Right atrium auricular region (tissue), 2 donors: ENCODE measurements at places on chromosomes 6 and 20.
A peak's percentile ranks its signal among the peaks of the same experiment; 100 is the strongest.

DNA sequence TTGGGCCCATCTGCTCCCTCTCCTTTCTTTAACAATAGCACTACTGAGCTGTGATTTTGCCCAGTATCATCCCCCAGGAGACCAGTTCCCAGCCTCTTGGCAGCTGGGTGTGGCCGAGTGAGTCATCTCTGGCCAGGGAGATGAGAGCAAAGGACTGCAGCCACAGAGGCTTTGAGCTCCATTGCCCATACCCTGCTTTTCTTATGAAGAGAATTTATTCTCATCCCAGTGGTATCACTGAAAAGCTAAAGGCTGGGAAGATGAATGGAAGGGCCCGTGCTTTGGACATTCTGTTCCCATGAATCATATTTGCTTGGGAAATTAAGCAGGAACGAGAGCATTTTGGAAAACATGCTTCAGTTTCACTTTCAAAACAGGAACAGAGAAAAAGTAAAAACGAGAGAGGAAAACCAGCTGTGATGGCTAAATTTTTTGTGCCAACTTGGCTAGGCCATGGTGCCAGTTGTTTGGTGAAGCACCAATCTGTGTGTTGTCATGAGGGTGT, 14.9 kb downstream of the CST3 start:
- peak; percentile 88 for DNase-seq
- peaks cover 27% of the 10 kb centered on the region for H3K4me1 ChIP-seq
- peak overlapping the region; percentile 18 for H3K4me3 ChIP-seq

DNA sequence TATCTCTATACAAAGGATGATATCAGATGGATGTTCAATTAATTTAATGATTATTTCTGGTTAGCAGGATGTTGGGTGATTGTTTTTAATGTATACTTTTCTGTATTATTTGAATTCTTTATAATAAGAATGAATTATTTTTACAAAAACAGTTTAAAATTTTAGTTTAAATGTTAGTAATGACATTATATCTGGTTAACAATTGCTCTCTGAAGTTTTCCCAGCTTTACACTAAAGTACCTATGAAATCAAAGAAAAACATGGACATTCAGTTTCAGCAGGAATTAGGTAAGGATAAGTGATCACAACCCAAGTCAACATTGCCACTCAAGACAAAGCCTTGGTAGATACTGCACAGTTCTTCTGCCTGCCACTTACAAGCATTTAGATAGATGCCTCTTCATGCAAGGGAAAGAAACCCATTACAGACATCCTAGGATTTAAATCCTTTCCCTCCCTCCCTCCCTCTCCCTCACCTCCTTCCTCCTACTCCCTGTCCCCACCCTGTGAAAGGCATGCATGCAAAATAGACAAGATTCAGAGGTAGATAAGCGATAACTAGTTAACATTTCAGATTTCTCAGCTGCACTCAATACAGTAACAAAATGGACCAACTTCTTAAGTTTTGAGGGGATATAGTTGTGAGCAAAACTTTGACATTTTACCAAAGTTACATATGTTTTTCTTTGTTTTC, 143.8 kb downstream of the STXBP5 start:
- H3K4me3 ChIP-seq: no peak overlapping the region
- no peaks in the 10 kb centered on the region for H3K27me3 ChIP-seq
- H3K36me3 ChIP-seq: peaks cover 4% of the 10 kb centered on the region

- no peak overlapping the region for H3K4me3 ChIP-seq
- DNase-seq: peak; percentile 18
- peaks cover 8% of the 10 kb centered on the region for H3K4me1 ChIP-seq
These were observed 219.8 kb downstream of the ZDHHC14 start for GRCh38 chr6:157600807-157601206.

GRCh38 chr20:10763112-10763511, 89.3 kb upstream of the JAG1 start:
- no peak overlapping the region for H3K4me3 ChIP-seq
- no peaks in the 10 kb centered on the region for H3K36me3 ChIP-seq
- no peak overlapping the region for H3K27ac ChIP-seq
- no peak for DNase-seq
